Jurkat, Clone E6-1 (cell line): ENCODE measurements at places on chromosomes 5 and 9.

DNA sequence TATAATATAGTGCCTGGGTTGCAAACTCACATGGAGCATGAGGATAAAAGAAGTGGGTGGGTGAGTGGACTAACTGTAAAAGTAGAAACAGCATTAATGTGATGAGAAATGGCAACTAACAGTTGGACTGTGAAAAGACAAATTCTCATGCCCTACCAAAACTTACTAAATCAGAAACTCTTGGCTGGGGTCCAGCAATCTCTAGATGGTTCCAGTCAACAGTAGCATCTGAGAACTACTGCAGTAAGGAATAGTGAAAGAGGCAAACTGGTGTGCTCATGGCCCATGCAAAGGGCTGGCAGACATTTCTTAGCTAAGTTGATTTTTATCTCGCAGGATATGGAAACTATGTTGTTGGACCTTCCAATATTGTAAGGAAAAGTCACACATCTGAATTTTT lies 150.3 kb downstream of the PIK3R1 start:
- no peak for DNase-seq

DNA sequence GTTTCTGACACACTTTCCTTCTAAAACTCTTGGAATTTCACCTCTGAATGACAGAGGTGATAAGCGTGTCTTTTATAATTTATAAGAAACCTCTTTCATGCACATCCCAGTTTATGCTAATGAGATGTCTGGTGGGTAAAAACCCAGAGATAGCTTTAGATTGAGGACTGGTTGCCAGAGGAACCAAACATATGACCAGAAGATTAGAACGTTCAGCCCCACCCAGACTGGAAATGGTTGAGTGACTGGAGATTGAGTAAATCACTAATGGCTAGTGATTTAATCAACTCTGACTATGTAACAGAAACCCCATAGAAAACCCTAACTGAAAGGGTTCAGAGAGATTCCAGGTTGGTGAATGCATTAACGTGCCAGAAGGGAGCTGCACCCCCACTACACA lies 69.2 kb downstream of the CDH18 start:
- no peak for DNase-seq

DNA sequence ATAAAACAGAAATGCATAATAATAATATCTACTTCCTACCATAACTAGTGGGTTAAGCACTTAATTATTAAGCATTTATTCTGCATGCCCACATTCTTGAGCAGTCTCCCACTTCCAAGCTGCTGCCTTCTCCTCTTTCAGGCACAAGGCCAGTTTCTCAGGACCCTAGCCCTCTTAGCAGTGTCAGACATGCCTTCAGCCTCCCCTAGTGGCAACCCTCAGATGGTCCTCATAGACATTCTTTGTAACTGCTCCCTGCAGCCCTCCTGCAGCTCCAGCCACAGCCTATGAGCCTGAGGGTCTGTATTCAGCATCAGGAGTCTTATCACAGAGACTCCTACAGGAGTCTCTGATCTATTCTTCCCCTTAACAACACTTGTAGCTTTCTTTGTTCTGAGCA lies 3.9 kb downstream of the IL9 start:
- DNase-seq, result no peak

- DNase-seq, result no peak
Observed at GRCh38 chr9:133873461-133873891, 118.6 kb downstream of the VAV2 start.

- no peak for DNase-seq
Observed at GRCh38 chr5:149902177-149902576, 42.4 kb downstream of the PDE6A start.

DNA sequence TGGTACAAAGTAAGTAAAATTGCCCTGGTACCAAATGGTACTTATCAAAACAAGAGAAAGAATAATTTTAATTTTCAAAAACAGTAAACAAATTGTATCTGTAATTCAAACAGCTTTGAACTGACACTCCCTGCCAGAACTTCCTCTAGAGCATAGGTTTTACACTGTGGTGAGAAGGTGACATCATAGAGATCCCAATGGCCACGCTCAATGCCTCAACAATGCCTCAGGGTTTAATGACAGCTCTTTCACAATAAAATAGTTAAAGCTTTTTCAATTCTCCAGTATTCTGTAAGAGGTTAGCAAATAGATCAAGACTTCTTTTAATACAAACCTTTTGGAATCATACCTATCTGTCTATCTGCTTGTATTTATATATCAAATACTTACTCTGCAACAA lies 437.1 kb downstream of the PRR16 start:
- no peak for DNase-seq

DNA sequence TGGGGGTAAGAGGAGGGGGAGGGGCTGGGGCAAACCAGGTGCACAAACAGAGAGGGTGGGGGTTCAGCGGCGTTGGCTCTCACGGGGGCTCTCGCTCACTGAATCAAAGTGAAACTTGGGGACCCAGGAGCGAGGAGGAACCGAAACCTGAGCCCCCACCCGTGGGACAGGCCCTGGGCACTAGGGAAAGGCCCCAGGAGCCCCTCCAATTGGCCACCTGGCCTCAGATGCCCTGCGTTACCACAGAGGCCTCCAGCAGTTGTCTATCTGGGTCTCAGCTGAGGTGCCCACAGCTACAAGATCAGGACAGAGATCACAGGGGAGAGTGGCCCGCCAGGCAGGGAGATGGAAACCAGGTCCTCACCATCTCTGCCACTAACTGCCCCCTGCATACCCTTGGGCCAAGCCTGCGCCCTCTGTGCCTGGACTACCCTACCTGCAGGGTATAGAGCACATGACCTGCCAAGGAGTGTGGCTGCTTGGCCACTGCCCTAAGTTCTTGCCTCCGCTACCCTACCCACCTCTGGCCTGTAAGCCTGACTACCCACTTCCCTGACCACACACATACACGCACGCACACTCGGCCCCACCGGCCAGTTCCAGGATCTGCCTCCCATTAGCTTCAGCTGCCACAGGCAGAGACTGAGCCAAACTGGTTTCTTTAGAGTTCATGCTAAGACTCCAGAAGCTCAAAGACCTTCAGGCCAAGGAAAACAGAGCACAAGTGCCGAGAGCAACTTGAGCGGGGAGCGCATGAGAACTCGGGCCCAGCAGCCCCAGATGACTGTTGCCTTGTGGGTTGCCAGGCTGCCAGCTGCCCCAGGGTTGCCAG lies 39.9 kb downstream of the PAX5 start:
- no peak for DNase-seq

DNA sequence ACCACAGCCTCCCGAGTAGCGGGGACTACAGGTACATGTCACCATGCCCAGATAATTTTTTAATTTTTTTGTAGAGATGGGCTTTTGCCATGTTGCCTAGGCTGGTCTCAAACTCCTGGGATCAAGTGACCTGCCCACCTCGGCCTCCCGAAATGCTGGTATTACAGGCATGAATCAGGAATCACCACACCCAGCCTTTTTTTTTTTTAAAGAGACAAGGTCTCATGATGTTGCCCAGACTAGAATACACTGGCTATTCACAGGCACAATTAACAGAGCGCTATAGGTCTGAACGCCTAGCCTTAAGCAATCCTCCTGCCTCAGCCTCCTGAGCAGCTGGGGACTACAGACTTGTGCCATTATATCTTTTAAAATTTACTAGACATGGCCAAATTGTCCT lies 36.1 kb downstream of the GEMIN5 start:
- no peak for DNase-seq

DNA sequence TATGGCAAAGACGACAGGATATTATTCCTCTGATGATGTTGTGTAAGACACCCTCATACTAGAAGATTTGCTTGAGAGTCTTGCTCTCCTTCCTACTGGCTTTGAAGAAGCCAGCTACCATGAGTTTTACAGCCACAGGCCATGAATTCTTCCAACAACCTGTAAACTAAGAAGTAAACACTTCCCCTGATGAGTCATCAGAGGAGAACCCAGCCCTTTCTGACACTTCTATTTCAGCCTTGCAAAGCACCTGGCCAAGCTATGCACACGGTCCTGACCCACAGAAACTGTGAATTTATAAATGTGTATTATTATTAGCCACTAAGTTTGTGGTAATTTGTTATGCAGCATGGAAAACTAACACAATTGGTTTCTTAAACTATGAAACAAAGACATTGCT lies 288.8 kb upstream of the ADAMTSL1 start:
- no peak for DNase-seq
